SIG-M5 (cell line): ENCODE measurements at places on chromosomes 1 and 21.

- no peak for DNase-seq
Observed at GRCh38 chr1:42777852-42778251, 6.9 kb upstream of the TMEM269 start.

DNA sequence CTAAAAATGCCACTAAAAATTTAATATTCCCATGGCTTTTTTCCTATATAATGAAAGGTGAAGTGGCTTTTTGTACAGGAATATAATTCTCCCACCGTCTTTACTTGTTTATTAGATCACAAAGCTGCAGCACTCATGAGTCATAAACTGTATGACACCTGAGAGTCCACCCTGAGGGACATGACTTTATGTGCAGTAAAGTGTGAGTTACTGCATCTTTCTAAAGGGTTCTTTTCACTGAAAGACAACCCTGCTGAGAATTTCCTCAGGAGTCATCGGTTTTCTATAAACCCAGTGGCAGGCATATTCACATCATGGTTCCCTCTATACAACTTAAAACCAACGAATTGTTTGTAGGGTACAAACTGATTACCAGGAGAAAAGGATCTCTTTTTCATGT lies 77.4 kb downstream of the APP start:
- DNase-seq: no peak

DNA sequence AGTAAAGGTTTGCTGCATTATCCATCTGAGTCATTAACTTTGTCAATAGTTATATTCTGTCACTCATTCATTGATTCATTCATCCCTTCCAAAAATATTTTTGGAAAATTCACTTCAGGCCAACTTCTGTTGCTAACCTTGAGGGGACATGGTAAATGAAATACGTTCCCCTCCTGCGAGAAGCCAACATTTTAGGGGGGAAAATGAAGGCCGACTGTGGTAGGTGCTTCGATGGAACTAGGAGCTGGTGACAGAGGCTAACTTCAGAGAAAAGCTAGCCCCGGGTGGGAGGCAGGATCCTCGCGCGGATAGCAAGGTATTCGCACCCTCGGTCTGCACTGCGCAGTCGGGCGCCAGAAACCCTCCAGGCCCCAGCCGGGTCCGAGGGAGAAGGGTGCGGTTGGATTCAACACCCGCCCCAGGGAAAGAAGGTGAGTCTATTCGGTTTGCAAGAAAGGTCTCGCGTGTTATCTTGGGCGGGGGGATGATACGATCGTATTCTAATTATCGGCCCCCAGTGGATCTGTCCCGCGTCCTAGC lies 646 bp upstream of the RRP15 start:
- no peak for DNase-seq

DNA sequence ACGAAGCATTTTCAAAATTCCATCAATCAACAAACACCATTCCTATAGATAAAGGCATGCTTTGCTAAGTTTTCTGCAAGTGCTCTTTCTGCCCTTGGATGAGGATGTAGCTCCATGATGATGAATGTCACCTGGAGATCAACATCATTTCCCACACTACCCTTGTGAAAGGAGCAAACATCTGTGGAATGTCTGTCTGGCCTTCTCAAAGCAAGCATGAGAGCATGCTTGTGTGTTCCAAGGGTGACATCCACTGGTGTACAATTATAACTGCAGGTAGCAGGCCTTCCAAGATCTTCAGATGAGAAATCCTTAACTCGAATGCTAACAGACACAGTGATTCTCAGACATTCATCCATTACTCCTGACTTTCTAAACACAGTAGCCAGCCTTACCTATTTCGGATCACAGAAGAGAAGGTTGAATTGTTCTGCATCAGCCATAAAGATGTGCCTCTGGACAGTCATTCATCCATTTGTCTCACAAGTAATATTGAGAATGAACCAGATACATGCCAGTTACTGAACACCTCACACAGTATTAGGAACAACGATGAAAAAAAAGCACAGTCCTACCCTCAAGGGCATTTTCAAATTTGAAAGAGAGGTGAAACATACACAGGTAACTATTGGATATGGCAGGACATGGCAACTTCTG lies 162.4 kb downstream of the TPR start:
- DNase-seq: no peak

DNA sequence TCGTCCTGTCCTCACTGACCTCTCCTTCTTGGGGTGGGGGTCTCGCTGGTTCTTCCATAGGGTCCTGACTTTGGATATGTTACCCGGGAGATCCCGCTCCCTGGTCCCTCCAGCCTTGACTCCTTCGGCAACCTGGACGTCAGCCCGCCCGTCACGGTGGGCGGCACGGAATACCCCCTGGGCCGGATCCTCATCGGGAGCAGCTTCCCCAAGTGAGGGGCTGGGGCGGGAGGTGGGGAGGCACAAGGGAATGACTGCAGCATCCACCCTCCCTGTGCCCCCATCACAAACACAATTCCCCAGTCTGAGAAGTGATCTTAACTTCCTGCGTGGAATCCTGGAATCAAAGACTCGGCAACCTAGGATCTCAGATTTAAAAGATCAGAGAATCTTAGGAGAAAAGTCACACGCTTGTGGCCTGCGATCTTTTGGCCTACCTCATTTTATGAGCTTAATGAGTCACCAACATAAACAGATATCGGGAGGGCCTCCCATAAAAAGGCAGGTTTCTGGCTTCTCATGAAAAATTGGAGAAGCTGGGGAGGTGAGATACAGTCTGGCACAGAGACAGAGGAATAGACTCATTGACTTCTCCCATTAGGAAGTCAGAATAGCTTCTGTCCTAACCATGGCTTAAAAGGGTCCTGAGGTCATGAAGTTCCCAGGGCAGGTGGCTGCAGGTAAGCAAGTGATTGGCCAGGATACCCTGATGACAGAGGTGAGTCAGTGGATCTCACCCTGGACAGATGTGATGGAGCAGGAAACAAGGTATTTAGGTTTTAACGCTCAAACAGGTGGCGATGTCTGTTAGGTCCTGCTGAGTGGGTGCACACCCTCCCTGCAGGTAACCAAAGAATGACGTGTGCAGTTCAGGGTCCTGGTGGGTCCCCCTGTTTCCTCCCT lies 15.9 kb upstream of the PADI3 start:
- DNase-seq: no peak

- DNase-seq: no peak
Observed at GRCh38 chr1:200883118-200883517, 10.3 kb downstream of the GPR25 start.

GRCh38 chr1:56024155-56024554 lies 555.2 kb downstream of the PLPP3 start:
- no peak for DNase-seq
